ENCODE measurements at places on chromosomes 4 and X. TPM values are rescaled to one million over a fixed set of nuclear protein-coding genes. Genes with fewer than 3 reads are reported as not detected.
A peak's percentile ranks its signal among the peaks of the same experiment; 100 is the strongest.

Gene RS1
- total RNA-seq = not detected

GRCh38 chrX:78595901-78596502, 63.1 kb downstream of the RTL3 start:
- H3K27me3 ChIP-seq = no peaks in the 10 kb centered on the region
- H3K4me1 ChIP-seq = no peaks in the 10 kb centered on the region
- no peak overlapping the region for H3K4me3 ChIP-seq
- H3K27ac ChIP-seq = no peak overlapping the region
- no peaks in the 10 kb centered on the region for H3K36me3 ChIP-seq
- no peak for DNase-seq

DNA sequence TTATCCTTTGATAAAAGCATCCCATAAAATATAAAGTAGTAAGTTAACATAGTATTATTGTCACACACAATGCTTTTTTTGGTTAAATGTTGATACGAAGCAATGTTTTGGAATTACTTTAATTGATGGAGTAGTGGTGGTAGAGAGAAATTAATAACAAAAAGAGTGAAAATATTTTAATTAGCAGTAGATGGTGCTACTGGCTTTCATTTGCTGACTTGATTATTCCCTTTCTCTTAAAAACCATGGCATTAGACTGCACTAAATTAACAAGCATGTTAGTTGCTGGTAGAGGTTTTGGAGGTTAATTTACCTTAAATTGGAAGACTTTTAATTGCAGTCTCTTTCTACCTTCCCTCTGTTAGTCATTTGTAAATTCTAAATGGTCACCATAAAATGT, 8.9 kb upstream of the DCK start:
- no peaks in the 10 kb centered on the region for H3K27me3 ChIP-seq
- no peak overlapping the region for H3K4me3 ChIP-seq
- no peak overlapping the region for H3K27ac ChIP-seq
- H3K4me1 ChIP-seq = no peaks in the 10 kb centered on the region
- DNase-seq = no peak
- H3K36me3 ChIP-seq = no peaks in the 10 kb centered on the region

Gene DGKK
- total RNA-seq = not detected

Gene TRIM61
- total RNA-seq = 0.94 TPM

Gene ATP2B3
- 0.27 TPM for total RNA-seq

Gene SMIM10L2A
- total RNA-seq = 1.0 TPM

DNA sequence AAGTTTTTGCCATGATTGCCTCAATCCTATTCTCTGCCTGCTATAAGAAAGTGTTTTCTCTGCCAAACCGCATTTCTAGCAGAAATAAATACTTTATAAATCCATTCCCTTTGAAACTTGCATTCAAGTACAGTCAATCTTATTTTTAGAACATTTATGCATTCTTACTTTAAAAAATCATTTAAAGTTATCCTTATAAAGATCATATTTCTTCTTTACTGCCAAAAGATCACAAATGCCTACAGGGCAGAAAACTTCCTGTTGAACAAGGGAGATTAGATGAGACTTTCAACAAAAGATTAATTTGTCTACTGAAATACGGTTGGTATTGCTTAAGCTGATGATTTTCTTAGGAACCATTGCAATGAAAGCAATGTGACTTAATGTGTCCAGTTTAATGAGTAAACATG, 207.2 kb upstream of the SLIT2 start:
- no peaks in the 10 kb centered on the region for H3K36me3 ChIP-seq
- no peak overlapping the region for H3K27ac ChIP-seq
- DNase-seq = no peak
- no peaks in the 10 kb centered on the region for H3K4me1 ChIP-seq
- no peaks in the 10 kb centered on the region for H3K27me3 ChIP-seq
- H3K4me3 ChIP-seq = no peak overlapping the region

DNA sequence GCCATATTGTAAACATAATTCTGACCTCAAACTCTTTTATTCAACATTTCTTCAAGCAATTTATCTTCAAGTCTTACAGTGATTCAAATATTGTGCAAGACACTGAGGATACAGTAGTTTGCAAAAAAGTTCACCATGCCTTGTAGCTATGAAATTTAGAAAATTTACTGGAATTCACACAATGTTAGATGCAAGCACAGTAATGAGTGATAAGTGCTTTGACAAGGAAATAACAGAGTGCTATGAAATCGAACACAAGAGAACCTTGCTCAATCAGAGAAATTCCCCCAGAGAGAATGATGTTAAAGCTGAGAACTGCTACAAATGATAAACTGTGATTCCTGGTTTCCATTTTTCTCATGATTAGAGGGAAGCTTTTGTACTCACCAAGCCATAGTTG, 952.9 kb downstream of the FAT4 start:
- no peak overlapping the region for H3K4me3 ChIP-seq
- no peak overlapping the region for H3K27ac ChIP-seq
- no peak for DNase-seq

- peak overlapping the region; percentile 22 for H3K4me3 ChIP-seq
- H3K27me3 ChIP-seq = no peaks in the 10 kb centered on the region
- no peak for DNase-seq
- H3K27ac ChIP-seq = no peak overlapping the region
- H3K36me3 ChIP-seq = no peaks in the 10 kb centered on the region
- H3K4me1 ChIP-seq = no peaks in the 10 kb centered on the region
Observed at GRCh38 chr4:122688529-122689140, 43.9 kb upstream of the BBS12 start.

Gene POU3F4
- 0.09 TPM for total RNA-seq

GRCh38 chrX:3263681-3264126, 82.7 kb downstream of the MXRA5 start:
- H3K27me3 ChIP-seq = no peaks in the 10 kb centered on the region
- peak overlapping the region; percentile 44 for H3K27ac ChIP-seq
- no peak overlapping the region for H3K4me3 ChIP-seq
- H3K4me1 ChIP-seq = no peaks in the 10 kb centered on the region

- H3K4me3 ChIP-seq = no peak overlapping the region
- no peaks in the 10 kb centered on the region for H3K36me3 ChIP-seq
- no peaks in the 10 kb centered on the region for H3K4me1 ChIP-seq
- no peak overlapping the region for H3K27ac ChIP-seq
- no peak for DNase-seq
Observed at GRCh38 chrX:72652082-72652481, 62.0 kb downstream of the PHKA1 start.

Gene TMEM156
- 0.30 TPM for total RNA-seq

GRCh38 chrX:44343412-44344141, at the start of gene EFHC2:
Gene EFHC2 (minus strand): TSS chrX:44343672. CDS start chrX:44343588, 84 bp downstream.
- H3K27ac ChIP-seq = no peak within 1 kb of the TSS
- H3K27me3 ChIP-seq = no peaks in the 10 kb centered on the region
- H3K4me3 ChIP-seq = peak within 1 kb of the TSS; percentile 18

DNA sequence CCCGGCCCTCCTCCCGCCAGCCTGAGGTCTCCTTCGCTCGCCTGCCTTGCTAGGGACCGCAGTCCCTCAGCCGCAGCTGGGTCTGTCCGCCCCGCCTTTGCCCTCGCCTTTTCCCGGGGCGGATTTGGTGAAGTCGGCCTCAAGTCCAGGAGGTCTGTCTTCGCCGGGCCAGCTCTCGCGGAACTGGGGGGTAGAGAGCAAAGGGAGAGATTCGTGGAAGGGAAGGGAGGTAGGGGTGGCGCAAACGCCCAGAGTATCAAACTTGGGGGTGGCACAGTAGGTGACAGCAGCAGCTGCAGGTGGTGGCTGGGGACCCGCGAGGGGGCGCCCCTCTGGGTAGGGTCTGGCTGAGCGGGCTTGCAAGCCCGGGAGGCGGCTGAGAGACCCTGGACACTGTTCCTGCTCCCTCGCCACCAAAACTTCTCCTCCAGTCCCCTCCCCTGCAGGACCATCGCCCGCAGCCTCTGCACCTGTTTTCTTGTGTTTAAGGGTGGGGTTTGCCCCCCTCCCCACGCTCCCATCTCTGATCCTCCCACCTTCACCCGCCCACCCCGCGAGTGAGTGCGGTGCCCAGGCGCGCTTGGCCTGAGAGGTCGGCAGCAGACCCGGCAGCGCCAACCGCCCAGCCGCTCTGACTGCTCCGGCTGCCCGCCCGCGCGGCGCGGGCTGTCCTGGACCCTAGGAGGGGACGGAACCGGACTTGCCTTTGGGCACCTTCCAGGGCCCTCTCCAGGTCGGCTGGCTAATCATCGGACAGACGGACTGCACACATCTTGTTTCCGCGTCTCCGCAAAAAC, at the start of gene NPY2R:
Gene NPY2R (plus strand): TSS at position 379 of the 797 bp plus-strand sequence. CDS start 5,304 bp downstream, outside the sequence.
- DNase-seq = peak; percentile 66
- no peaks in the 10 kb centered on the region for H3K36me3 ChIP-seq
- no peaks in the 10 kb centered on the region for H3K4me1 ChIP-seq
- no peak within 1 kb of the TSS for H3K27ac ChIP-seq

DNA sequence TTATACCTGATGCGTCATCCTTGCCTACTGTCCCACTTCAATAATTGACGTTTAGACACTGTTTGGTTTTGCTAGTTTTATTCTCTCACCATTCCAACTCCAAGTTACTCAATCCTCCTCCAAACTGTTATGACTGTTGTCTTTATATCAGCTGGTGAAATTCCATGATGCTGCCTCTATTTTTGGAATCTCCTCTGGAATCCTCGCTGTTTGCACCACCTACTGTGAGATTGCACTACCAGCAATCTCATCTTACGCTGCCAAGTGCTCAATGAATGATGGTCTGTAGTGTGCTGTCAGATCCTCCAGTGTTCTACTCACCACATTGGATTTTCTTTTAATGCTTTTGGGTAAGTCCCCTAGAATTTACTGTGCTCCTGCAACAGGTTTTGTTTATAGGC, 13.2 kb upstream of the PCDH18 start:
- H3K27me3 ChIP-seq = no peaks in the 10 kb centered on the region
- no peaks in the 10 kb centered on the region for H3K4me1 ChIP-seq
- no peaks in the 10 kb centered on the region for H3K36me3 ChIP-seq

Gene PARM1
- total RNA-seq = 202 TPM

DNA sequence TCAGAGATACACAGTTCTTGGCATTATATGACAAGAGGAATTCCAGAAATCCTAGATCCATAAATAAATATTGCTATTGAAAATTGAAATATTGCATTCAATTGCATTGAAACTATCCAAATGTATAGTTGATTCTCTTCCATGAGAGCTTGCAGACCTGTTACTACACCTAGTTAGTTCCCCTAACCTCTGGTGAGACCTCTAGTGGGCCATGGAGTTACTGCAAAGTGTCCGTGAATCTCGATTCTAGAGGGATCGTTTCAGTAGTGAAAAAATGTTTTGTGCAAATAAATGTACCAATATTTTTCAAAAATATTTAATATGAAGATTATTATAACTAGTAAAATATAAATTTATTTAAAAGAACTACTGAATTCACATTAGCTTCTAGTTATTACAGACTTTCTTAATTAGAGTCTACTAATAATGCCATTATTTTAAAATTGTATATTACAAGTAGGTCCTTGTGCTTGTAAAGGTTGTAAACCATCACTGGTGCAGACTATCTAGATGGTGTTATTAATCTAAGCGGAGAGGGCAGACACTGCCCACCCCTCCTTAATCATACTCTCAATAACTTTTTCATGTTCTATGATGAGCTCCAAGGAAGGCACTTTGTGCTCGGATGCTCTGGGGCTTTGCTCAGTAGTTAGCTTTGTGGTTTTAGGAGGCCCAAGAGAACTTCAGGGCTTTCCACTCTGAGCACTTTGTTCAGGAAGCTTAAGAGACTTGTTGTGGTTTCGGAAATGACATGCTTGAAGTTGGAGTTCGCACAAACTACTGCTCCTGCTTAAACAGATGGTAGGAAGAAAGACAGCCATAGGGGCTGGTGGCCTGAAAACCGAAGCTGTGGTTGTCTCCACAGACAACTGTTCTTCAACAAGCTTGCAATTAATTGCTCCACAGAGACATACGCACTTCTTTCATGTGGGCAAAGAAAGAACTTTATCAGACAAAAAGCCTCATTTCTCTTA, 42.8 kb downstream of the IL21 start:
- no peaks in the 10 kb centered on the region for H3K27me3 ChIP-seq
- H3K4me3 ChIP-seq = no peak overlapping the region

- no peaks in the 10 kb centered on the region for H3K27me3 ChIP-seq
- no peaks in the 10 kb centered on the region for H3K36me3 ChIP-seq
- H3K4me1 ChIP-seq = no peaks in the 10 kb centered on the region
Observed at GRCh38 chrX:13936521-13937225, 93.0 kb downstream of the GEMIN8 start.

DNA sequence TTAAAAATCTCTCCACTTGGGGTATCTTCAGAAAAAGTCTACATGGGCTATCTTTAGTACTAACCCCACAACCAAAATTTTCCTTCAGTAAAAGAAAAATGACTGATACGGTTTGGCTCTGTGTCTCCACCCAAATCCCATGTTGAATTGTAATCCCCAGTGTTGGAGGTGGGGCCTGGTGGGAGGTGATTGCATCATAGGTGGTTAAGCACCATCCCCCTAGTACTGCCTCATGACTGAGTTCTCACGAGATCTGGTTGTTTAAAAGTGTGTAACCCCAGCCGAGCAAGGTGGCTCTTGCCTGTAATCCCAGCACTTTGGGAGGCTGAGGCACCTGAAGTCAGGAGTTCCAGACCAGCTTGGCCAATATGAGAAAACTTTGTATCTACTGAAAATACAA, 66.8 kb downstream of the USP46 start:
- H3K4me3 ChIP-seq = no peak overlapping the region
- H3K27me3 ChIP-seq = no peaks in the 10 kb centered on the region
- H3K4me1 ChIP-seq = peaks cover 16% of the 10 kb centered on the region

- no peaks in the 10 kb centered on the region for H3K27me3 ChIP-seq
- no peak overlapping the region for H3K27ac ChIP-seq
- H3K4me1 ChIP-seq = no peaks in the 10 kb centered on the region
- H3K4me3 ChIP-seq = no peak overlapping the region
- H3K36me3 ChIP-seq = no peaks in the 10 kb centered on the region
- no peak for DNase-seq
Observed at GRCh38 chrX:112979879-112980278, 139.2 kb upstream of the AMOT start.

Gene WNK3
- total RNA-seq = 3.3 TPM

DNA sequence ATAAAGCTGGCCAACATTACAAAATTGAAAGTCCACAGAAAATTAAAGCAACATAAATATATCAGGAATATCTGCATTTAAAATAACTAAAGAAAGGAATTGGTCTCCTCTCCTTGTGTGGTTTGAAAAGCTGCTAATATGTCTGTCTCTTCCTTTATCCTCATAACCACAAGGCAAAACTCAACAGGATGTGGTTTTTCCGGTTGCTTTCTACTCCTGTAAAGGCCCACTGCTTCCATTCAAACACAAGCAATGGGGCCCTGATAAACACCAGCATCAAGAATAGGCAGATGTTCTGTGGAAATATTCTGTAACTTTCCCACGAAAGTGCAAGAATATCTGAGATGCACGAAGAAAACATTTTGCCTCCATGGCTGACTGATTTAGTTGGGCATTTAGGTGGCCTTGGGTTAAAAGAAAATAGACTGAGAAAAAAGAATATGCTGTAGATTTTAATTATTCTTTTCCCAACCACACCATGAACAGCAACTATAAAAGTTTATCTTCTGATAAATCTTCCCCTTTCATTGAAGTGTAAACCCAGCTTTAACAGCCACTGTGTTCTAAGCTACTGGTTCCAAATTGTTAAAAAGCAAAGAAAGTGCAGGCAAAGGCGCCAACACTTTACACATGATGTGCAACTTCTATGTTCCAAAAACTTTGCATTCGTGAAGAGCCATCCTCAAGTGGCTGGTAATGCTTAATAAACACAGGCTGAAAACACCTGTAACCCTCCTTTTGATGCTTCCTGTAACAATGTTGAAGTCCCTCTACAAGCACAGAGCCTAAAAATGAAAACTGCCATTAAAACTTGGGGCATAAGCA, 50.5 kb upstream of the NDST3 start:
- no peaks in the 10 kb centered on the region for H3K36me3 ChIP-seq
- no peaks in the 10 kb centered on the region for H3K4me1 ChIP-seq
- no peak overlapping the region for H3K4me3 ChIP-seq
- no peaks in the 10 kb centered on the region for H3K27me3 ChIP-seq
- no peak for DNase-seq
